Endothelial cell of umbilical vein (primary cell): ENCODE measurements at places on chromosomes 4 and X.

- H3K27ac ChIP-seq = no peak overlapping the region
- no peak overlapping the region for H3K4me3 ChIP-seq
- no peak for DNase-seq
These were observed 53.7 kb downstream of the ANKRD50 start for GRCh38 chr4:124658795-124659194.

DNA sequence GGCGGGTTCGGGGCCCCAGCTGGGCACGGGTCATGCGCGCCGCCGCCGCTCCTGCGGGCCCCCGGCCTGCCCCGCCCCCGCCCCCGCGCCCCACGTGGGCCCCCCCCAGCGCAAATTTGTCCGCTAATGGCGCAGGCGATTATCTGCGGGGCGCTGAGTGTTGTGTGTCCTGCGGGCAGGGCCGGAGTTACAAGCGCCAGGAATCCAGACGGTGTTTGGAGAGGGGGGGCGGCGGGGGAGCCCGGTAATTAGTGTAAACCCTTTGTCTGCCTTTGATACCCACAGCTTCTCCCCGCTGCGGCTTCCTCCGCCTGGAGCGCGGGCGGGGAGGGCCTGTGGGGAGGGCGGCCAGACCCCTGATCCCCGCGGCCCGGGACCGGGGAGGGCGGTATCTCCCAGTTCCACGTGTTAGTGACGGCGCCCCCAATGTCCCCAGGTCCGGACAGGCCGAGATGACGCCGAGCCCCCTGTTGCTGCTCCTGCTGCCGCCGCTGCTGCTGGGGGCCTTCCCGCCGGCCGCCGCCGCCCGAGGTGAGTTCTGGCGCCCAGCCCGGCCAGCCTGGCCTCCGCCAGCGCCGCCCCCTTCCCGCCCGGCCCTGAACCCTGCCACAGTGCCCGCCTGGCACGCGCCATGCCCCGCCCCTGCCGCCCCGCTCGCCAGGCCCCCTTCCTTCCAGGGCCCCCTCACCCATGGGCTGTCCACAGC lies 761 bp downstream of the FGFRL1 start:
- no peaks in the 10 kb centered on the region for H3K36me3 ChIP-seq
- no peak overlapping the region for H3K27ac ChIP-seq
- peak overlapping the region; percentile 66 for H3K4me3 ChIP-seq
- H3K27me3 ChIP-seq = peaks cover 16% of the 10 kb centered on the region
- peak; percentile 48 for DNase-seq

DNA sequence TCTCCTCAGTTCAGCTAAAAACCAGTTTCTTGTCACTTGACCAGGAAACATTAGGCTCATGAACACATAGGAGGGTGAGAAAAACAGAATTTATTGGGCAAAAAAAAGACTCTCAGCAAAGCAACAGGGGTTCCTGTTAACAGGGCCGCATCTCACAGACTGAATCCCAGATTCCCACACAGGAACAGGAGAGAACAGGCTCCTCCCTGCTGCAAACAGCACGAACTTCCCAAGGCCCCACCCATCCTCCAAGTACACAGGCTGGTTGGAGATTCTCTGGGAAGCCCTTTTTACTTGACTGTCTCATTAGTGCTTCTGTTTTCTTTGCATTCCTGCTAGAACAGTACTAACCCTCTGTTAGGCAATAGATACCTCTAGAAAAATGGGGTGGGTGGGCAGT lies 52.4 kb upstream of the IL21 start:
- H3K4me3 ChIP-seq = no peak overlapping the region
- H3K27ac ChIP-seq = peak overlapping the region; percentile 36
- peaks cover 38% of the 10 kb centered on the region for H3K4me1 ChIP-seq

DNA sequence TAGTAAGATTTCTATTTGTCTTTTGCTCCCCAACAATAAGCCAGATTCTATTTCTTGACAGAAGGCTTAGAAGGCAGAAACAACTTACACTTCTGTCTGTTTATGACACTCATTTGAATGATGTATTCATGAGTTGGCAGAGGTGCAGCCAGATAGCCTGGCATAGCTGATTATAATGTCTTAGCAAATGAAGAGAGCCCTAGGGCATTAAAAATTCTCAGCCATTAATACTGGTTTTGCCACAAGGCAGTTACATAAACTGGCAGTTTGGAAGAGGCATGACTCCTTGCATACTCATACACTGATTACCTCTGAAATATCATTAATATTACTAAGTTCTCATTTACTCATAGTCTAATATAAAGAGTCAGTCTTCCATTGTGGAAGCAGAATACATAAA lies 728.5 kb upstream of the NDST4 start:
- H3K27me3 ChIP-seq = no peaks in the 10 kb centered on the region
- no peak for DNase-seq
- no peaks in the 10 kb centered on the region for H3K36me3 ChIP-seq
- no peak overlapping the region for H3K27ac ChIP-seq
- no peaks in the 10 kb centered on the region for H3K4me1 ChIP-seq

DNA sequence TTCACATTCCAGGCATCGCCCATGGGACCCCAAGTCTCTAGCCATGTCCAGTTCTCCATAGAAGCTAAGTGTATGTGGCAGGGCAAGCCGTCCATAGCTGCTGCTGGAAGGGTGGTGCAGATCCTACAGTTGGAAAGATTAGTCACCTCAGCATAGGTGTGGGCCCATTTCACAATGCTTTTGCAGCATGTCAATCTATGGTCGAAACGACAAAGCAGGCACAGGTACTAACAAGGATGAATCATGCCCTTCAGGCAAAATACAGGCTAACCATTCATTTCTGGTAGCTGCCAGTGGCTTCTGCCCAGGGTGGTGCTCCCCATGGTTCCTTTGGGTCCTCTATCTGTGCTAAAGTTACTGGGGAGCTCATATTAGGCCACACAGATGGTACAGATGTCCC lies 225.2 kb downstream of the ADGRL3 start:
- H3K4me1 ChIP-seq = no peaks in the 10 kb centered on the region
- H3K36me3 ChIP-seq = no peaks in the 10 kb centered on the region
- no peak overlapping the region for H3K4me3 ChIP-seq
- no peak for DNase-seq
- H3K27ac ChIP-seq = no peak overlapping the region

DNA sequence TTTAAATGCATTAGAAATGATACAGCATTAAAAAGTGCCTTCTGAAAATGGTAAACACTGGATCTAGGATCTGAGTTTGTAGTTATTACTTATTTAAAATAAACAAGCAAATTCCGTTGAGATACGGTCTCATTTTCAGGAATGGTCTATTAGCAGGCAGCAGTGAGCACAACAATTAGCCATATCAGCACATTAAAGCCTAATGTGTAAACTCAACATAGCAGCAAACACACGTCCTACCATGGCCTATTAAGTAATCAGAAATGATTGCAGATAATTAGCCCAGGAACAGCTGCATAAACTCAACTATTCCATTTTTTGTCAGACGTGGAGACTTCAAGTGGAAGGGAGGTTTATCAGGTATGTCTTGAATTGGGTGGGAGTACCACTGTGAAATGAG lies 61.8 kb downstream of the NEIL3 start:
- no peaks in the 10 kb centered on the region for H3K4me1 ChIP-seq
- no peaks in the 10 kb centered on the region for H3K36me3 ChIP-seq

- H3K27me3 ChIP-seq = no peaks in the 10 kb centered on the region
- H3K36me3 ChIP-seq = no peaks in the 10 kb centered on the region
- H3K27ac ChIP-seq = peak within 1 kb of the TSS; percentile 26
- H3K4me1 ChIP-seq = peaks cover 9% of the 10 kb centered on the region
- peak; percentile 81 for DNase-seq
- H3K4me3 ChIP-seq = peak within 1 kb of the TSS; percentile 76
These were observed at the start of gene GPRASP3 for GRCh38 chrX:102720237-102721168. Gene GPRASP3 (plus strand): TSS chrX:102720743. CDS start chrX:102748996, 28,253 bp downstream.

DNA sequence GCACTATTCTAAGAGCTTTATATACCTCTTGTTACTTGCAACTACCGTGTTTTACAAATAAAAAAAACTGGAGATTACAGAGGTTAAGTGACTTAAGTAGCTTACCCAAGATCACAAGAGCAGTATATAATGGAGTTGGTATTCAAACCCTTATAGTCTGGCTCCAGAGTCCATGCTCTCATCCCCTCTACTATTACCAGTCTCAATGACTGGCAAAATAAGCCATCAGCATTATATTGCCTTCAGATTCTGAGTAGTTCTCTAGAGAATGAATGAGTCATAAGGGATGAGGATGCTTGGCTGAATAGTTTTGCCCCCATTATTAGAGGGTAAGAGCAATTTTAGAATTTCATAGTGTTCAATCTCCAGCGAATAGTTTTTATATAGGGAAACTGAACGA lies 170.1 kb upstream of the ATOH1 start:
- no peak overlapping the region for H3K27ac ChIP-seq

DNA sequence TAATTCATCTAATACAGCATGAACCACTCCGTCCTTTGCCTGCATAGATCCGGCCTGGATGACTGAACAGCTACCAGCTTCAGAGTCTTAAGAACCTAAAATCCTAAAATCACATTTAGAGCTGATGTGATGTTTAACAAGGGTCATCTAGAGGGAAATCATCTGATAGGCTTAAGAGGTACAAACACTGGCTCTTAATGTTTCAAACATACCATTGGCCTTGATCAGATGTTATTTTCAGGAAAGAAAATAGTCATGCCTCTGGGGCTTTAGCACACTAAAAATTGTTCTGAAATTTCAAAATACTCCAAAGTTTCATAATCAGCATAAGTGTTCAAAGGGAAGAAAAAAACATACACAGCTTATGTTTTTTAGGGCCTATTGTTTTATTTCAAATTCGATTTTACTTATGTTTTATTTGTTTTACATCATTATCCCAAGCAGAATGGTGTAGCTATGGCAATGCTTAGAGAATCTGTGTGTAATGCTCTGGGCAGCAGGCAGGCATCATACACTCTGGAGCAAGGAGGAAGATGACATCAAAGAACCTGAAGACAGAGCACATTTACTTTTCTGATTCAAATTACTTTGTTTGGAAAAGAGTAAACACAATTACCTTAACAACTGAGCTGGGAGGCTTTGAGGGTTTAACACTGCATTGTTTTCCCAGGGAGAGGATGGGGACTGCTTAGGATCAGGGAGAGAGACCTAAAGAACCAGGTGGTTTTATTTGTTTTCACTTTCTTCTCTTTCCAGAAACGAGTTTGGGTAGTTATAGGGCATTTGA lies 25.3 kb upstream of the LEF1 start:
- no peaks in the 10 kb centered on the region for H3K4me1 ChIP-seq
- no peak overlapping the region for H3K4me3 ChIP-seq
- no peaks in the 10 kb centered on the region for H3K36me3 ChIP-seq

GRCh38 chrX:67784712-67785111 lies 240.9 kb downstream of the AR start:
- no peak overlapping the region for H3K27ac ChIP-seq
- H3K4me1 ChIP-seq = peaks cover 15% of the 10 kb centered on the region
- no peak for DNase-seq
- no peaks in the 10 kb centered on the region for H3K36me3 ChIP-seq

- H3K4me1 ChIP-seq = peaks cover 2% of the 10 kb centered on the region
- no peaks in the 10 kb centered on the region for H3K27me3 ChIP-seq
- DNase-seq = peak; percentile 57
- no peak overlapping the region for H3K4me3 ChIP-seq
- H3K27ac ChIP-seq = no peak overlapping the region
- H3K36me3 ChIP-seq = no peaks in the 10 kb centered on the region
These were observed 444.2 kb upstream of the SLIT2 start for GRCh38 chr4:19807505-19807904.

DNA sequence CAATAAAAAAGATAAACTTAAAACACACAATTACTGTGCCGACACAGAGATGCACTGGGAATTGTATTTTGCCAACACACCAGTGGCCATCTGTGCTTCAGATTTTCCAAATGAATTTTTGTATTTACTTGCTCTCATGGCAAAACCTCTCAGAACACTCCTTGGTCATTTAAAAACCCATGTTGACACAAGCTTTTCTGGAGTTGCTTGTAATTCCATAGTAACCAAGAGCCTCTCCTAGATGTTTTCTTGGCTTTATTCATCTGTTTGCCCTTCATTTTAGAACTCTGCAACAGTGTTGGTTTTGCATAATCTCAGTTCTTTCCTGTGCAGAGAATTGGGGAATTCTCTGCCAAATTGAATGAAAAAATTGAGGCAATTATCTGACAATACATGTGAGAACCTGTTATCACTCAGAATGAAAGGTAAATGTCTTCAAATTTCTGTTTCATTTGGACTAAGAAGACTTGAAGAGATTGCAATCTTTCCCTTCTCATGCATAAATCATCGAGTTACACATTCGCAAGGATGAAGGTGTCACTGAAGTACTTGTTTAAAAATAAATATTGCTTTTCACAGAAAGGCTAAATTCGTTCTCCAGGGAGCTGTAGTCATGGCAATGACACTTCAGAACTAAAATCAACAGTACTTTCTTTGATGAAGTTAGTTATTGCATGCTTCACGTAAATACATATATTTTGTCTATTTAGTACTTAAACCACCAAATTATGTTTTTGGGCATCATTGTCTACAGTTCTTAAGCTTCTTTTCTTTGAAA lies 301.8 kb upstream of the CTSO start:
- H3K27ac ChIP-seq = no peak overlapping the region
- no peak for DNase-seq
- no peaks in the 10 kb centered on the region for H3K36me3 ChIP-seq
- no peaks in the 10 kb centered on the region for H3K27me3 ChIP-seq
- no peaks in the 10 kb centered on the region for H3K4me1 ChIP-seq

DNA sequence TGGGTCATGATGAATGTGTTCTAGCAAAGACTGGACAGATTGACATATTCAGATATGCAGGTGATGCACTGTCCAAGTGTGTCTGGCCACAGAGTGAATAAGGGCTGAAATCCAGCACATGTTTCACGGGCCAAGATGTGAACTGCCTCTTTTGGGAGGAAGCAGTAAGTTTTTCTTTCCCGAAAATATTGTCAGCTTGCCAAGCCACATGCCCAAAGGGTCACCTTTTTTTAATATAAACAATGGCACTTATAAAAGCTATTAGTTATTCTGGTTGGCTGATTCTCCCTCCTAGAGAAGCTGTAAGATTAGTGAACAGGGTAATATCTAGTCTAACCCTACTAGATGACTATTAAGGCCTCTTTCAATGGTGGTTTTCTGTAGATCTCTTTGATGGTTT lies 1.5 kb upstream of the EDNRA start:
- H3K4me3 ChIP-seq = no peak overlapping the region
- DNase-seq = no peak
- H3K27me3 ChIP-seq = peaks cover 32% of the 10 kb centered on the region
- H3K4me1 ChIP-seq = no peaks in the 10 kb centered on the region
- no peaks in the 10 kb centered on the region for H3K36me3 ChIP-seq

GRCh38 chr4:91256043-91256442 lies 1047.7 kb upstream of the GRID2 start:
- no peak for DNase-seq
- no peaks in the 10 kb centered on the region for H3K4me1 ChIP-seq
- H3K4me3 ChIP-seq = no peak overlapping the region
- no peaks in the 10 kb centered on the region for H3K36me3 ChIP-seq
- H3K27ac ChIP-seq = no peak overlapping the region

- no peaks in the 10 kb centered on the region for H3K36me3 ChIP-seq
- no peak overlapping the region for H3K4me3 ChIP-seq
- H3K27me3 ChIP-seq = no peaks in the 10 kb centered on the region
These were observed 82.9 kb upstream of the KCNIP4 start for GRCh38 chr4:22031423-22031822.

- H3K27me3 ChIP-seq = no peaks in the 10 kb centered on the region
- H3K36me3 ChIP-seq = no peaks in the 10 kb centered on the region
- H3K4me1 ChIP-seq = peaks cover 11% of the 10 kb centered on the region
These were observed 609 bp upstream of the BCORL1 start for GRCh38 chrX:129981752-129982299.
